ENCODE measurements at places on chromosomes 7 and 10.

GRCh38 chr7:67401492-67401891, 404.9 kb downstream of the TYW1 start:
- no peak for DNase-seq

DNA sequence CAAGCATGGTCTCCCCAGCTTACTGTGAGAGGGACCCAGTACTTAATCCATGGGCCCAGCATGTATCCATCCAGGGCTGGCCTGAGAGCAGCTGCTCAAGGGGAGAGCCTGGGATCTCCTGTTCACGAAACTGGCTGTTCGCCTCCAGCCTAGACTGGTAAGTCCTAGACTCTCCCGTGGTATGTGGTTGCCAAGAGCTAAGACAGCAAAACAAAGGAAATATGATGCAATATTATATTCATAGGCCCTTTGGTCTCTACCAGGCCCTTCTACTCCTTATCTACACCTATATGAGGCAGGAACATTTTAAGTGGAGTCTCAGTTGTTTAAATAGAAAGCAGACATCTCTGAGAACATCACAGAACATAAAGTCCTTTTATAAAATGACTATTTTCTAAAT, 28.9 kb upstream of the STK17A start:
- DNase-seq: no peak

DNA sequence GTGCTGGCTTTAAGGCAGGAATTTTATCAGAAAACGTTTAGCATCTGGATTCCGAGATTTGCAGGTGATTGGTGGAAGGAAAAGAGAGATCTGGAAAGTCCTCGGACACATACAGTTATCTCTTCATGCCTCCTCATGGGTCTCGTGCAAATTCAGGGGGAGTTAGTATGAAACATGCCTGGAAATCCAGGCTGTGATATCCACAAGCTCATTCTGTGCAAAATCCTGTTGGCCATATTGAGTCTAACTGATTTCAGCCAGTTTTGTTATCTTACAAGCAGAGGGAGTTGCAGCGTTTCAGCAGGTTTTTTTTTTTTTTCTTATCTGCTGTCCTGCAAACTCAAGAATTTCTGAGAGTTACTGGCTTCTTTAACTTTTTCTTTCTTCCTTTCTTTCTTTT, 411.5 kb downstream of the GALNT17 start:
- DNase-seq: no peak

DNA sequence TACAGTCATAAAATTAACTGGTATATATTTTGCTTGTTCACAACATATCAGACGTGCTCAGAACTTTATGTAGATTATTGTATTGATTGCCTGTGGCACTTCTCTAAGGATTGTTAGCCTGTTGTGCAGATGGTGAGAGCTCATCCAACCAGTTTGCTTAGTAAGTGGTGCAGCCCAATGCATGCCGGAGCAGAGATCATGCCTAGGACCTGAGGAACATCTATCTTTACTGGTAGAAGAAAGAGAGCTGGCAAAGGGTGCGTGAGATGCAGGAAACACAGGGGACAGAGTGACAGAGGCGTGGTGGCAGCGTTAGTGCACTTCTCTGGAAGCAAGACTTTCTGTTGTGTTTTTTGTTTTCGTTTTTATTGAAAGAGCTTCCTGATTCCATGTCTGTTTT, 35.9 kb downstream of the CCM2 start:
- no peak for DNase-seq

DNA sequence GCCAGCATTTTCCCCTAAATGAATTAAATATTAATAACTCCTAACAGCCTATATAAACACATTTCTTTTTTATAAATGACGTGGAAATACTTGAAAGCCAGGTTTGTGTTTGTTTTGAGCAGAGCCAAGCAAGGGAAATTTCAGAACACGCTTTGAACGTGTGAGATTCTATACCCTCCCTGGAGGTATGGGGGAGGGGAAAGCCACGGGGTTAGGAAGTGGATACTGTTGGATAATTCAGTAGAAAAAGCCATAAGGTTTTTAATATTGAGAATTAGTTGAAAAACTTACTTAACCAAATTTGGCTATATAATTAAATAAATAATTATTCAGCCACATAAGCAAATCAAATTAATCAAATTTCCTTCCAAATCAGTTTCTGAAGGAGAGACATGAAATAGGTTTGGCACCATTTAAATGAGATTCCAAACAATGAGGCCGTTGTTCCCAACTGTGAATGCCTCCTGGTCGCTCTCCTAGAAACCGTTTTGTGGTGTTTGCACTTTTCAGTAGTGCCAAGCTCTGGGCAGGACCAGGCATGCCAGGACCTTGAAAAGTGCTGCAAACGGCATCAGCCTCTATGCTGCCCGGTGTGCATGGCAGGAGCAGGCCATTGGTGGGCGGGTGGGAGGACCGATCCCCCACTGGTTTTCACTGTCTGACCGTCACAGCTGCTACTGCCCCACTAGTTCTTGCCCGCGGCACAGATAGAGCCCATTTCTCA, 88.1 kb downstream of the SEPTIN14 start:
- DNase-seq: no peak

GRCh38 chr7:63925262-63925625, 73.4 kb upstream of the ZNF722 start:
- DNase-seq: no peak

GRCh38 chr7:104039363-104039762, 49.9 kb upstream of the RELN start:
- no peak for DNase-seq

DNA sequence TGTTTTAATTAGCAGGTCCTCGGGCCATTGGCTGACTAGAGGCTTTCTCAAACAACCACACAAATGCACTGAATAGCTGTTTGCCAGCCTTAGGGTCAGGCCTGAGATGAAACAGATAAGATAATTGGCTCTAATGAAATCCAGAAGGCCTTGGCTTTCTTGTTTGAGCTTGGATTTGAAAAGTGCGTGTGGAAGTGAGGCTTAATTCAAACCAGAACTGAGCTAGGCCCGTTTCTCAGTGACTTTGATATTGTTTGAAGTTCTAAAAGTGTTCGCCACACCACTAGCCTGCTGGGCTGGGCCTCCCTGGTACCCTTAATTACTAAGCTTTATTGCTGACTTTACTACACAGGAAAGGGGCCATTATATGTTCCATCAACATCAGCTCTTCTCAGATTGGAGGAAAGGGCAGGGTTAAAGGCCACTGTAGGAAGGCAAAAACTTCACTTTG, 270.6 kb downstream of the TWIST1 start:
- DNase-seq: no peak

DNA sequence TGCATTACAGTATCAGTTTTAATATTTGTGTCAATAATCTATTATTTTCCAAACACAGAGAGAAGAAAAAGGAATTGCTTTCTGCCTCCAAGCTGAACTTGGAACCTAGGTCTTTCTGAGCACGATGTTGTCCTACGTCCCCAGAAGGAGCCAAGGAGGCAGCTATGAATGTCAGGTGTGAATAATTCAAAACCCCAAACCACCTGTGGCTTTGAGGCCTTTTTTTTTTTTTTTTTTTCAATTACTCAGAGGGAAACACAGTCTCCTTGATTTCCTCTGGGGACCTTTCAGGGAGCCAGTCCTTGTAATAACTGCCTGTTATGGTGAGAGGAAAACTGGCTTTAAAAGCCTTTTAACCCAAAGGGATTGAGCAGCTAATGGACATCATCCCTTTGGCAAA, 8.3 kb downstream of the GPR85 start:
- no peak for DNase-seq

DNA sequence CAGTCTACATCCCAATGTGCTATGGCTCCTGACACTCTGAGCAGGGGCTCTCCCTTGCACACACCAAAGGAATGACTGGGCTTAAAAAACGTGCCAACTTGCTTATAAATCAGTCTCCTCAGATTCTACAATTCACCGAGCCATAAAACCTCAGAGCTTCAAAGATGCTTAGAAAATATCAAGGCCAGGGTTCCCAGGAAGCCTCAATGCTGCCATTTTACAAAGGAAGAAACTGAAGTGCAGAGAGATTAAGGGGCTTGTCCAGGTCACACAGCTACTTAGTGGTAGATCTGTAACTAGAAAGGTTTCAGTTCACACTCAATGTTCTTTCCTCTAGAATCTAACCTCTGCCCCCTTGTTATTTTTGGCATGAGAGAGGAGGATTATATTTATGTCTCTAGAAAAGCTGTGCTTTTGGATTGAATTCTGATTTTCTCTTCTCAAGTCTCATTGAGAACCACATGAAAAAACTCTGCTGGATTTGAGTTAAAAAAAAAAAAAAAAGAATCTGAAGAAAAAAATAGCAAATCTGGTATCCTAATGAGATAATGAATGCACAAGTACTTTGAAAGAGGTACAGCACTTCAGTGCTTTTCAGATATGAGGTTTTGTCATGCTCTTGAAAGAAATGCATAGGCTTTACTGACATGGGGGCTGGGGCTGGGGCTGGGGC, 22.3 kb upstream of the TSPAN33 start:
- no peak for DNase-seq

DNA sequence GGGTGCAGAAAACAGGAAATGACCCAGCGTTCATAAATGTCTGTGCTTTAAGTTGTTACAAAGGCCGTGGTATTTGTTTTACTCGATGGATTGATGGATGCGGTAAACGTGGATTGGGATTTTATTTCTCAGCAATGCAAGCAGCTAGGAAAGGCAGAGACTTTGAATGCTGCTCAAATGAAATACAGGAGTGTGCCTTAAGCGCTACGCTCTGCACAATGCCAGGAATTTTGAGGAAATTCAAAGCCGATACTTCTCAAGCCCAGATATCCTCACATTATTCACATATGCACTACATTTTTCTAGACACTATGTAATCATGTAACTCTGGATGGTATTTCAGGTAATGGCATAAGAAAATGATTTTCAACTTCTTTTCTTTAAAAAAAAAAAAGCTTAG, 514.3 kb upstream of the ADARB2 start:
- DNase-seq: no peak

DNA sequence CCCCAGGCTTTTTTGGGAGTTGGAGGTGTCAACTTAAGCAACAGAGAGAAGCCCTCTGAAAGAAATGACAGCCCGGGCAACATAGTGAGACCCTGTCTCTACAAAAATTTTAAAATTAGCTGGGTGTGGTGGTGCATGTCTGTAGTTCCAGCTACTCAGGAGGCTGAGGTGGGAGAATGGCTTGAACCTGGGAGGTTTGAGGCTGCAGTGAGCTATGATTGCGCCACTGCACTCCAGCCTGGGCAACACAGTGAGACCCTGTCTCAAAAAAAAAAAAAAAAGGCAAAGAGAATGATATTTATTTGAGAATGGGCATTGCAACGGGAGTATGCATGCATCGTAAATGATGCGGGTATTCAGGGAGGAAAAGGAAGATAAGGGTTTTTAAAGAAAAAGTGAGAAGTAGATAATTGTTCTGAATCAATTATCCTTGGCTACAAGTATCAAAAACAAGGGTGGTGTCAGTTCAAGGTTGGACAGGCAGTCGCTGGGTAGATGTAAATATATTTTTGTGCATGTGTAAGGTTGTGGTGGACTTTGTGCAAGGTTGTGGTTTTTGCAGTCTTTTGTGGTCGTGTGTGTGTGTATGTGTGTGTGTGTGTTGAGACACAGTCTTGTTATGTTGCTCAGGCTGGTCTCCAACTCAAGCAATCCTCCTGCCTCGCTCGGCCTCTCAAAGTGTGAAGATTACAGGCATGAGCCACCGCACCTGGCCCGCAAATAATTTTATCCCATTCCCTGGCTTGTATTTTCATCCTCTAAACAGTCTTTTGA, 65.6 kb downstream of the COL26A1 start:
- DNase-seq: no peak

GRCh38 chr7:2613931-2614600, 17.7 kb upstream of the TTYH3 start:
- no peak for DNase-seq

DNA sequence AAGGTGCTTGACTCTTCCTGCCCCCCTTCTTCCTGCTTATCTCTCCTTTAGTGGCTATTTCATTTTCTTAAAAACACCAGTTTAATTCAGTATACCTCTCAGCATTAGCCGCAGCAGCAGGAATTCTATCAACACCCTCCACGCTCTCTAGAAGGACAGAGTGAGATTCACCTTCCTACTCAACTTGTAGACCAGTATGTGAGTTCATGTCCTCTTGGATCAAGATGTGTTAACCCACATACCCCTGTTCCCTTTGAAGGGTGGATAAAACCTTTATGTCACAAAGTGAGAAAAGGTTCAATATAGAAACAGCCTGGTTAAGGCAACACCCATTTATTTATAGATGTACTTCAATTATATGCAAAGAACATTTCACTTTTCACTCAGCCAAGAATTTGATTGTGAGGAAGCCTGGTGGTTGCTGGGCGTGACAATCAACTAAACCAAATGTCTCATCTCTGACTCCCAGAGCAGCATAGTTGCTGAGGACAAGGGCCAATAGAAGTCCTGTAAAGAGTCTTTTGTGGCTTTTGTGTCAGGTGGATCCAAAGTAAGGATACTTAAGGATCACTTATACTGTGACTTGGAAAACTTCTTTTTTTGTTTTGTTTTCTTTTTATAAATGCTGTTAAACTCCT, 617.1 kb downstream of the SORCS3 start:
- no peak for DNase-seq

DNA sequence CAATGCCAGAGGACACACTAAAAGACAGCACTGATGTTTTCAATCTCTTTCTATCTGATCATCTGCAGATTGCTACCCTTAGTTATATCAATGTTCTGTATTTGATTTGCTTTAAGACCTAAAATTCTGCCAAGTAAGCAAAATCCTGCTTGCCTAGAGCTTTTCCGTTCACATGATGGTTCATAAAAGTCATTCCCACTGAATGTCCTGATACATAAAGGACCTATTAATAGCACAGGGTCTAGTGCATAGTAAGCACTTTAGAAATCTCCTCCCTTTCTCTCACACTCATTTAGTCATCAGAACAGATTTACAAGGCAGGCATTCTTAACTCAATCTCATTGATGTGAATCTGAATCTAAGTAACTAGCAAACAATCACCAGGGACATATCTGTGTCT, 68.8 kb downstream of the PCGF5 start:
- DNase-seq: no peak

GRCh38 chr10:131980761-131981428, 828 bp downstream of the BNIP3 start:
- DNase-seq: no peak

Data from activated CD8-positive, alpha-beta memory T cell treated with anti-CD3 and anti-CD28 coated beads for 1 hour (primary cell).